ENCODE measurements at places on chromosomes 12 and 14. TPM values are rescaled to one million over a fixed set of nuclear protein-coding genes. Genes with fewer than 3 reads are reported as not detected.

DNA sequence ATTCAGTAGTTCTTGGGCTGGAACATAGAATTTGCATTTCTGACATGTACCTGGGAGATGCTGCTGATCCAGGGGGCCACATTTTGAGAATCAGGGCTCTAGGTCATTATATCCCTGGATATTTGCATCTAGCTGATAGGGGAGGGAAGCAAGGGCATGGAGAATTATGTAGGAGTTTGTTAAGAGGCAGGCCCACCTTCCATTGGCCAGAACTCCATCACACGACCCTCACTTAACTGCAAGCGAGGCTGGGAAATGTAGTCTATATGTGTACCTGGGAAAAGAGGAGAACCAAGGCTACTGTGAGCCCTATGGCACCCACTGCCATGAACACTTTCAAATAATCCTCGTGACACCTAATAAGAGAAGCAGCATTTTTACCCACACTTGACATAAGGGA lies 657.6 kb downstream of the MED13L start:
- no peak for DNase-seq

The RNF212B gene
- 1.8 TPM for polyA plus RNA-seq

GRCh38 chr14:79186523-79186922 lies 1016.4 kb downstream of the NRXN3 start:
- no peak for DNase-seq

The SOAT2 gene
- 1.1 TPM for polyA plus RNA-seq

- DNase-seq: no peak
These were observed 37.6 kb upstream of the PRB4 start for GRCh38 chr12:11347810-11348209.

DNA sequence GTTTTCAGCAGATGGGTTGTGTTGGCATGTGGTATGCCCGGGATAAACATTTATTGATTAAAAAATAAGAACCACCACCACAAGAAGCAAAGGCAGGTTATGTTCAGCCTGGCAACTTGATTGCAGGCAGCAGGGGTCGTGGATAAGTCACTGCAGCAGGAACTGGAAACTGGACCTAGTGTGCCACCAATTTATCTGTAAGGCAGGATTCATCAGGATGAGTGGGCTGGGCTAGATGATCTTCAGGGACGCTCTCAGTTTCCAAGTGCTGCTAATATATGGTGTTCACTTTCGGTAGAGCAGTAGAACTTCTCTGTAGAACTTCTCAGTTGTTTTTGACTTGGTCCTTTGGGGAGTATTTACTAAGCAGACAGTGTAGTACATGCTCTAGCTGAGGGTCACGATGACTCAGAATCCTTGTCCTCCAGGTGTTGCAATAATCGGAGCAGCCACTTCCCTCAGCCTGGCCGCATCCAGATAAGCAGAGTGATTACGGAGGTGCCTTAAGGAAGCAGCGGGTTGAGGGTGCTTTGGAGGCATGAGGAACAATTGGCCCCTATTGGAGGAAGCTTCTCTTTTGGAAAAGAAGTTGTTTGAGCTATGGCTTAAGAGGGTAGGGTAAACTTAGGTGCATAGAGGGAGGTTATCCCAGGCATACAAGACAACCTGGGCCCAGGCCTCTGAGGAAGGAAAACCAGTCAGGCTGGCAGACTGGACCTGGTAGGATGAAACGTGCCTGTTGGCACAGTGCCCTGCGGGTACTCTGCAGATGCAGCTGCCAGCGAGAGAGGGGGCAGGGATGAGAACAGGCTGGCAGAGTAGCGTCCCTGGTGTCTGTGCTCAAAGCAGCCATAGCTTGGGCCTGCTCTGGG lies 104.0 kb downstream of the GPR135 start:
- no peak for DNase-seq

GRCh38 chr12:131112021-131112420 lies 158.3 kb downstream of the ADGRD1 start:
- no peak for DNase-seq

- no peak for DNase-seq
These were observed 108.0 kb downstream of the DERA start for GRCh38 chr12:16019136-16019535.

The SNAPC1 gene
- 12.1 TPM for polyA plus RNA-seq

The AICDA gene
- 0.49 TPM for polyA plus RNA-seq

DNA sequence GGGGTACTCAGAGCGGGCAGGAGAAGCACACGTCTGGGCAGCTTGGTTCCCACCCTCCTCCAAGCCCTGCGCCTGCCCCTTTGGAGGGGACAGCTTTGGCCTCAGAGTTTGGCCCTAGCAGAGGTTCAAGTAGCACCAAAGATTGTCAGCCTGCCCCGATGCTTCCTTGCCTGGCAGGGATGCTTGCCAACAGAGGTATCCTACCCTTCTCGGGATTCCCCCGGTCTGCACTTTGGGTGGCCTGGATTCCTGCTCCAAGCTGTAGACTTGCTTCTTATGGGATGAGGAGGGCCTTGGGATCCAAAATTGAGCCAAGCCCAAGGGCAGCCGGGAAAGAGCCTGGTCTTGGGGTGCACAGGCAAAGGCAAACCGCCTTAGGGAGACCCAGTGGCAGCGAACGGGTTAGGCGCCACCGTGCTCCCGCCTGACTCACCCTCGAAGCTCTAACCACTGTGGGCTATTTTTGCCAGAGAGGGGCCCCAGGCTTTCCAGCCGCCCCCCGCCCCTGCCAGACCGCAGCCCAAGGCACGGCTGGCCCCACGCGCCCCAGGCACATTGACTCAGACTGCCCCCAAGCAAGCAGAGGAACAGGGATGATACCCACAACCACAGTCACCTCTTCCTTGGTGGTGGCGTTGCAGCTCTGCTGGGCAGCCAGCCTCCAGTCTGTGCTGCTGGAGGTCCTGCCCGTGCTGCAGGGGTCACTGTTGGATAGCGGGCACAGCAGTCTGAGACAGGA lies 847 bp upstream of the WNT10B start:
- no peak for DNase-seq

The SUOX gene
- 47.5 TPM for polyA plus RNA-seq

- DNase-seq: peak; percentile 12
These were observed 189.3 kb downstream of the VRK1 start for GRCh38 chr14:96986256-96987085.

- DNase-seq: no peak
These were observed 114.2 kb downstream of the RIN3 start for GRCh38 chr14:92627707-92628215.

The SYNDIG1L gene
- polyA plus RNA-seq: 0.32 TPM

DNA sequence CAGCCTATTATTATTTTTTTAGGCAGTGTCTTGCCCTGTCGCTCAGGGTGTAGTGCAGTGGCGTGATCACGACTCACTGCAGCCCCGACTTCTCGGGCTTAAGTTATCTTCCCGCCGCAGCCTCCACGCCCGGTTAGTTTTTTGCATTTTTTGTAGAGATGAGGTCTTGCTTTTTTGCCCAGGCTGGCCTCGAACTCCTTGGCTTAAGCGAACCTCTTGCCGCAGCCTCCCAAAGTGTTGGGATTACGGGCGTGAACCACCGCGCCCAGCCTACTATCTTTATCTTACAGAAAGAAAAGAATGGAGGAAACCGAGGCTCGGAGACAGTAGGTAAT lies 507 bp upstream of the PTPN11 start:
- no peak for DNase-seq

The CEBPE gene
- polyA plus RNA-seq: 0.32 TPM
